NCI-H748 treated with DMSO at 0.1 percent for 48 hours (cell line): ENCODE measurements at places on chromosomes 7 and 10.
A peak's percentile ranks its signal among the peaks of the same experiment; 100 is the strongest.

DNA sequence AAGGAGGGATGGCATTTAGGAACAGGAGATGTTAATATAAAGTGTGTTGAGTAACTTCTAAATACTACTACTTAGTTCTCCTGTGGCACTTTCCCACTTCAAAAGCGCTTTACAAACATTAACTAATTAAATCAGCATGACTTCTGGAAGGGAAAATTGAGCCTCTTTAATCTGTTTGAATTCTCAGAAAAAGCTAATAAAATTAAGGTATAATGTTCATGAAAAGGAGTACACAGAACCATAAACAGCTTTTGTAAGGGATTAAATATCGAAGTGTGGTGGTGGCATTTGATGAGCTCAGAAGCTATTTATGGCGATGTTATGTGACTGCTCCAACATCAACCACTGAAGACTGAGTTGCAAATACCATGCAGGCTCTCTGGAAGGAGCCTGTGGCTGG is 10.2 kb upstream of the VAX1 start:
- no peak for DNase-seq

DNA sequence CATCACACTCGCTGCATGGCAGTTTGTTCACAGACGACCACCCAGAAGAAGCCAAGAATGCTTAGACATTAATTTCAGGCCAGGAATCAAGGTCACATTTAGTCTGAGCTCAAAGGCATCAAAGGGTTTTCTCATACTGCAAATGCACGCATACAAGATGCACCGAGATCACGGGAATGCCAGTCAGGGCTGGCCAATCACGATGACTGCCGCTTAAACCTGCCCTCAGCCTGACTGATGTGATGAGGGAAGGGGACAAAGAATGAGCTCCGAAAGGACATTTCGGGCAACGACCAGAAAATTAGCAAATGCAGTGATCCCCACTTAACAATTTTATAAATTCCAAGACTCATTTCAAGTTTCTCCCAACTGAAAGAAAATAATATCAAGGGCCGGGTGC is 20.2 kb downstream of the CTBP2 start:
- DNase-seq = no peak

DNA sequence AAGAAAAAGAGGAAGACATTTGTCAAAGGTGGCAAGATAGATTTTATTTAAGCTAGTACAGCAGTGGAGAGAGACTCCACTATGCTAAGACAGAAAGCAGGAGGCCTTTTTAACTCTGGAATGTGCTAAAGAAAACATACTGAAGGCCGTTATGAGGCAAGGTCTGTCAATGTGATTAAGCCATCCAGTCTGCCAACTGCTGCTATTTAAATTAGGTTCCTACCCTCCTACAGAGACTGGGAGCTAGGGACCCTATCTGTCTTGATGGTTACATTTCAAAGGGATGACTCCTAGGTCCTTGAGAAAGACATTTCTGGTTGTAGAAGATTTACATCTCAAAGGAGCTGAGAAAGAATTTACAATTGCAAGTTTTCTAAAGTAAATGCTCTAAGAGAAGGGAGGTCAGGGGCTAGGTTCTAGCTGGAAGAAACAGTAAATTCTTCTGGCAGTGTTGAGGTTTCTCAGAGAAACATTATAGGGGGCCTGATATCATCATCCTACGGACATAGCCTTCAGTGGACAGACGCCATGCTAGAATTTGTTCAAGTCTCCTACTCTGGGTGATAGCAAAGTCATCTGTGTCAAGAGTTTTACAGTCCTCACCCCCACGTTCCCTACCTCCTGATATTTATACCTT is 211.6 kb downstream of the PHF14 start:
- DNase-seq = no peak

- DNase-seq = no peak
Measured at GRCh38 chr10:4246881-4247358, 461.9 kb upstream of the KLF6 start.

- DNase-seq = no peak
Measured at GRCh38 chr7:140641524-140642195, 1.0 kb upstream of the DENND2A start.

- no peak for DNase-seq
Measured at GRCh38 chr7:155057076-155057475, 13.0 kb upstream of the HTR5A start.

- DNase-seq = no peak
Measured at GRCh38 chr7:36203071-36203790, 50.2 kb downstream of the EEPD1 start.

GRCh38 chr10:73857446-73857845 is 16.9 kb downstream of the CAMK2G start:
- DNase-seq = no peak

- DNase-seq = no peak
Measured at GRCh38 chr7:144386741-144387140, 16.8 kb downstream of the NOBOX start.

DNA sequence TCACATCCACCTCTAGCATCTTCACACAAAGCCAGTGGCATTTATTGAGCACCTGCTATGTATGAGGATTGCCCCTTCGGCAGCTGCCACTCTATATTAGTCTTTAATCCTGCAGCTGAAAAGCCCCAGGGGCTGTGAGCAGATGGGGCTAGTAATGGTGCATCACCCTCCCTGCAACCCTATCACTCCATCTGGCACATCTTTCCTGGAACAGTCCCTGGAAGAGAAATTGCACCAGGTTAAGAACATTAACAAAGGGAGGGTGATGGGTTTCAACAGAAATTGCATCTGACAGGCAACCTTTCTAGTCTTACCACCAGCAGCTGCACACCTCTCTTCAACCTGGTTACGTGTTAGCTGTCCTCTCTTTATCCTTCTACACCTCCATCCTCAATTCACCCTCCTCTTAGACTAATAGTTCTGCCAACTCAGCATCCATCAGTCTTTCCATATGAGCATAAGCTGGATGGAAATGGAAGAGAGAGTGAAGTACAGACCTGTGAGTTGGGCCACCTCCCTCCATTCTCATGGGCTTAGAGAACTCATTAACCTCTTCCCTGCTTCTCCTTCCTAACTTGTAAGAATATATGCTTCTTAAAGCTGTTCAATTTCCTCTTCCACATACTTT is 168.6 kb upstream of the NEBL start:
- DNase-seq = no peak

DNA sequence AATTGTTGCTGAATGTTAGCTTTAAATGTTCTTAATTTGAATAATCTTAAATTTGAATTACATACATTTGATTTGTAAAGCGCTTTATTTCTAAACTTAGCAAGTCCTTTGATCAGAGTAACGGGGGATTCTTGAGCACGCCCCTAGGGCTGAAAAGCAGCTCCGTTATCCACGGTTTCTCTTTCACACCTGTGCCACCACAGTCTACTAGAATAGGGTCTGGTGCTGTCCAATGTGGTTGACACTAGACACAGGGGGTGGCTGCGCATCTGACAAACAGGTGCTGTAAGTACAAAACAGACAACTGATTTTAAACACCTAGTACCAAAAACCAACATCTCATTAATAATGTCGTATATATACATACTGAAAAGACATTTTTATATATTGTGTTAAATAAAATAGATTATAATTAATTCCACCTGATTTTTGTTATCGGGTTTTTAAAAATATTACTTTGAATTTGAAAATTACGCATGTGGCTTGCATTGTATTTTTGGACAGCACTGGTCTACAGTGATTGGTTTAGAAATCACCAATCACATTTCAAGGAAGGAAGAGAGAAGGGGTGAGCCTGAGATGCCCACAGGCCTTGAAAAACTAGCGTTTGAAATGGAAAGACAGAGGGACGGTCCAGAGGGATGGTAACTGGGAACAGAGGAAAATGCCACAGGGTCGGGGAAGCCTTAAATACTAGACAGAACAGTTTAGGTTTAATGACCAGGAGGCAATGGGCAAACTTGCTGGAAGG is 7.3 kb downstream of the SEPHS1 start:
- no peak for DNase-seq

GRCh38 chr10:5888843-5889623 is 660 bp downstream of the ANKRD16 start:
- no peak for DNase-seq

DNA sequence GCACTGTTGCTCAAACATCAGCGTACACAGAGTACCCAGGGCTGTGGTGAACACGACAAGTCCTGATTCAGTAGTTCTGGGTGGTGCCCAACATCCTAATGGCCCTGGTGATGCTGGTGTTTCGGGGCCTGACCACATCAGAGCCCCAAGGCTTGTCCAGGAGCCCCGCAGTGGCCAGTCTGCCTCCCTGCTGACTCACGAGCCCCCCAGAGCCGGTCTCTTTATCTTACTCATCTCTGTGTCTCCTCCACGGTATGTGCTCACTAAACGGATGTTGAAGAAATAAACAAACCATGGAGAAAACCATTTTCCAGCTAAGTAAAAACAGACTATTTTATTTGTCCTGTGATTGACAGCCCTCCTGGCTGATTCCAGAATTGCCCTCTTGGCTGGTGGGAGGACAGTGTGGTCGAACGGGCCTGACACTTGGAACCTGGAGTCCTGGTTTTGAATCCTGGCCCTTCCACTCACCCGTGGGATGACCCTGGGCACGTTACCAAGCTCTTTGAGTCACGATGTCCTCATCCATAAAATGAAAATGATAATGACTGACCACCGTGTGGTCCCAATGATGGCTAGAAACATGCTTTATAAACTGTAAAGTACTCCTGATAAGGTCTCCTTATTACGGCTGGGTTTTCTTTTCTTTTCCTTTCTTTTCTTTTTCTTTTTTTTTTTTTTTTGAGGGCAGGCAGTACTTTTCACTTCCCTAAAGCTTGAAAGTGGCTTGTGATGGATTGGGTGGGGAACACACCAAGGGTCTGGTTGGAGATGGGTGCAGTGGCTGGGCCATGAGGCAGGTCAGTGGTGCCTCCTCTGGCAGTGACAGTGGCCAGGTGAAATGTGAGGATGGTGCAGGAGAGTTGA is 5.7 kb downstream of the HIP1 start:
- DNase-seq = no peak

DNA sequence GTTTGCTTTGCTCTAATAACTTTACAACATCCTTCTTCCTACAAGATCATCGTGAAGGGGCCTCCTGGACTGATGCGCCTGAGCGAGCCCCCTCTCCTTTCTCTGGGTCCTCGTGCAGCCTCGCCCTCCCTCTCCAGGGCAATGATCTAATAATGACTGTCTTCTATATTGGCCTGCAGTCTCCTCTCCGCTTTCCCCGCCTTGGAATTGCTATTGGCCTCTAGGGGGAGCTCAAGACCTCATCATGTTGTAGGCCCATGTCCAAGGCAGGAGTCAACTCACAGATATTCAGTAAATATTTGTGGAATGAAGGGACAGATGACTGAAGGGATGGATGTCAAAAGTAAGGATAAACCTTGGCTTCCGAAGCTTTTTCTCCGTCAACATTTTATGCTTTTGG is 1180.3 kb downstream of the TYW1 start:
- peak; percentile 93 for DNase-seq

- DNase-seq = no peak
Measured at GRCh38 chr10:23521735-23522134, 82.9 kb downstream of the OTUD1 start.

DNA sequence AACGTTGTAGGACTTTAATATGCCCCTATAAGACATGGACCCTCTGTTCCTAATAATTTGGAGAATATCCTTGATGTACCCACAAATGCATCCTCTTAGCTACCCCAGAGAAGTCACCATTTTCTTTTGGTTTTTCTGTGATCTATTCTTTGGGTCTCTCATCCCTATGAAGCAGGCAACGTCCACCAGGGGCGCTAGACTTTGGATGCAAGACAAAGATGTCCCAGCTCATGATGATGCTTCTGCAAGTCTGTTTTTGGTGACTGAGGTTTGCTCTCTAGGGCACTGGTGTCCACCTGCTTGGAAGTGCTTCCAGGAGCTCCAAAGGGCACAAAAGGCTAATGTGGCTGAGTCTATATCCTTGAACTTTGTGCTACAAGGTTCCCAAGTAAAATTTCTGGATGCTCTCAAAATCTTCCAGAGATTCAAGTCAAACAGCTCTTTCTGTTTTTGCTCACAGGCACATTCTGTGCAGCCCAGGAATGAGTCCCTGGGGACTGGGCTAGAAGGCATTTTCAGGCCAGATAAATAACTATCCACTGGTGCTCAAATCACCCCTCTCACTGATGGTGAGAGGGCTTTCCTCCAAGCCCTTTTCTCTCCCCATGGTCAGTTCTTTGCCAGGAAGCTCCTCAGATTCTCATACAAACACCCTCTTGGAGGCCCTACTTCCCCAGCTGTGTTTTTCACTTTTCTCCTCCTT is 166.4 kb downstream of the C7orf25 start:
- no peak for DNase-seq

- no peak for DNase-seq
Measured at GRCh38 chr7:124874644-124875163, 54.9 kb downstream of the POT1 start.

GRCh38 chr10:92756201-92757065 is 66.7 kb downstream of the HHEX start:
- no peak for DNase-seq

DNA sequence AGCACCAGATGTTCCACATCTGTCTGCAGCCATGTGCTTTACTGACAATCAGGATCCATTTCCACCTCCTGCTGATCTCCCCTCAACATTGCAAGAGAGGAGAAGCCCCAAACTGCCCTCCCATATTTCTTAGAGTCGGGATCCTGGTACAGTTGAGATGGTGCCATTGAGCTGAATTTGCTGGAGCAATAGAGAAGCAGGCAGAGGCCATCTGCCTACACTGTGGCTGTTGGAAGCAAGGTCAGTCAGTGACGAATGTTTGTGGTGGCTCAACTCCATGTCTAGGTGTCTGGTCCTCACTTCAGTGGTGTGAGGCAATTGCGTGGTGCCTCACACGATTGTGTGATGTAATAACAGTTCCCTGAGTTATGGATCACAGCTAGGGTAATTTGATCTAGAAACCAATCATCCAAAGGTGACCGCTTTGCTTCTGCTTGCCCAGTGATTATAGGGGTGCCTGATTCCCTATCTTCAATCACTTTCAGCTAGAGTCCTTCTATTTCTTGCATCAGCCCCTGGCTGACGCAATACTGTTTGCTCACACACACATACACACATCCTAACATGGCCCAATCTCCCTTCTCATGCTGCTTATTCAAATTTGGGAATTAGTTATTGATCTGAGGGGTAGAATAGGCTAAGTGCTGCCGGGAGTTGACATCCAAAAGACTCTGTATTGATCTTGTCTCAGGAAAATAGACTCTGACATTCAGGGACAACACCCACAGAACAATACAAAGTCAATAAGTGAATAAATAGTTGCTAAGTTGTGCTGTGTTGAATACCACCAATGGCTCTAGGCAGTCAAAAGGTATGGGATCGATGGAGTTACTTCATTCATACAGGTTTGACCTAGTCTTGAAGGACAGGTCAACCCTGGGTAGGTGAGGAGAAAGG is 46.1 kb upstream of the SLC35B4 start:
- DNase-seq = no peak
